ENCODE measurements at places on chromosomes 4 and X. TPM values are rescaled to one million over a fixed set of nuclear protein-coding genes. Genes with fewer than 3 reads are reported as not detected.

The F11 gene
- total RNA-seq = not detected

The EDNRA gene
- total RNA-seq = not detected

The MAGEA9B gene
- not detected for total RNA-seq

- H3K36me3 ChIP-seq = no peaks in the 10 kb centered on the region
- no peak for DNase-seq
- H3K27me3 ChIP-seq = no peaks in the 10 kb centered on the region
- H3K4me3 ChIP-seq = no peak overlapping the region
- H3K4me1 ChIP-seq = no peaks in the 10 kb centered on the region
Observed at GRCh38 chr4:36824682-36825081, 419.9 kb upstream of the NWD2 start.

- H3K27ac ChIP-seq = no peak overlapping the region
- H3K4me3 ChIP-seq = no peak overlapping the region
- peaks cover 21% of the 10 kb centered on the region for H3K4me1 ChIP-seq
- H3K36me3 ChIP-seq = no peaks in the 10 kb centered on the region
- DNase-seq = no peak
Observed at GRCh38 chr4:109359040-109359646, 56.7 kb upstream of the COL25A1 start.

DNA sequence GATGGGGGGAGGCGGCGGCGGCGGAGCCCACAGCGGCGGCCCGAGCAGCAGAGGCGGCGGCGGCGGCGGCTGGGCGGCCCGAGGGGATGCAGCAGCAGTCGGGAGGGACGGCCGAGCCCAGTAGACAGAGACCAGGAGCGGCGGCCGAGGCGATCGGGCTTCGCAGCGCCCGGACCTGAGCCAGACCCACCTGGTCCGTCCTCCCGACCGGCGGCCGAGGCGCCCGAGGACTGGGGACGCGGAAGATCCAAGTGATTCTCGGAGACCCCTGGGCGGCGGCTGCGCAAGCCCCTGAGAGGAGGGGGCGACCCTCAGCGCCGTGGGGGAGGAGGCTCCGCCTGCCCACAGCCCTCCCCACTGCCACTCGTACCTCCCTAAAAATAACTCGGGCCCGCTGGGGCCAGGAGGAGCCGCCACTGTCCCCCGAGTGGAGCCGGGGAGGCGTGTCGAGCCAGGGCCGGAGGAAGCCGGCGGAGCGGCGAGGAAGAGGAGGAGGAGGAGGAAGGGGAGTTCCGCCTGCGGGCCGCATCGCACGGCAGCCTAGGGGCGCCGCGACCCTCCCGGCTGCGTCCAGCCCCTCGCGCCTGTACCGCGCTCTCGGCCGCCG is 608 bp downstream of the RAPGEF2 start:
- H3K36me3 ChIP-seq = no peaks in the 10 kb centered on the region
- peak; percentile 47 for DNase-seq
- H3K4me1 ChIP-seq = peaks cover 26% of the 10 kb centered on the region
- H3K27me3 ChIP-seq = no peaks in the 10 kb centered on the region
- no peak overlapping the region for H3K27ac ChIP-seq

DNA sequence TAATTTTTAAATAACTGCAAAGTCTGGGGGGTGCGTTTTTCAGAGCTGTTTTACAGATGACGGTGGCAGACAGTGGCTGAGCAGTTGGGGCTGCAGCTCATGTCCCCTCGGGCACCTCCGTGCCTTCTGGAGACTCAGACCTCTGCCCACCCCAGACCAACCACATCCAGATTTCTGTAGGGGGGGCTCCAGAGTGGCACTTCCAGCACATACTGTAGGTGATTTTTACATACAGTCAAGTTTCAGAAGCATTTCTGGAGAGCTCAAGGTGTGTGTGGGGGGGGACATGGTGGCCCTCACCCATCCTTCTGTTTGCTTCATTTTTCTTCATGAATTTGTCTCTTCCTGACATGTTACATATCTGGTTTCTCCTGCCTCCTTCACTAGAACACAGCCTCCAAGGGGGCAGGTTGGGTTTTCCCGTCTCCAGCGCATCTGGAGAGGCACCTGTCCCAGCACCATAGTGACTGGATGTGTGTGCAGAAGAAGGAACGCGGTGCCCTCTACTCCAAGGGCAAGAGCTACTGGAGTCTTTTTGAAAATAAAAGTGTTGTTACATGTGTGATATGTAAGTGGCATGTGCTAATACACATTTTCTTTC is 37.5 kb downstream of the TMEM271 start:
- peaks cover 41% of the 10 kb centered on the region for H3K36me3 ChIP-seq
- H3K4me3 ChIP-seq = no peak overlapping the region
- no peak for DNase-seq
- H3K27me3 ChIP-seq = no peaks in the 10 kb centered on the region

GRCh38 chrX:150635952-150636351 is 57.2 kb upstream of the MTMR1 start:
- no peaks in the 10 kb centered on the region for H3K27me3 ChIP-seq
- no peaks in the 10 kb centered on the region for H3K4me1 ChIP-seq
- DNase-seq = no peak
- no peak overlapping the region for H3K27ac ChIP-seq

- H3K36me3 ChIP-seq = no peaks in the 10 kb centered on the region
- H3K27me3 ChIP-seq = no peaks in the 10 kb centered on the region
- no peaks in the 10 kb centered on the region for H3K4me1 ChIP-seq
- no peak for DNase-seq
- no peak overlapping the region for H3K4me3 ChIP-seq
- no peak overlapping the region for H3K27ac ChIP-seq
Observed at GRCh38 chr4:124851741-124852140, 139.2 kb upstream of the ANKRD50 start.

All from CD4-positive, alpha-beta T cell (primary cell).